HAP-1 (cell line): ENCODE measurements at places on chromosomes 6 and 20.

DNA sequence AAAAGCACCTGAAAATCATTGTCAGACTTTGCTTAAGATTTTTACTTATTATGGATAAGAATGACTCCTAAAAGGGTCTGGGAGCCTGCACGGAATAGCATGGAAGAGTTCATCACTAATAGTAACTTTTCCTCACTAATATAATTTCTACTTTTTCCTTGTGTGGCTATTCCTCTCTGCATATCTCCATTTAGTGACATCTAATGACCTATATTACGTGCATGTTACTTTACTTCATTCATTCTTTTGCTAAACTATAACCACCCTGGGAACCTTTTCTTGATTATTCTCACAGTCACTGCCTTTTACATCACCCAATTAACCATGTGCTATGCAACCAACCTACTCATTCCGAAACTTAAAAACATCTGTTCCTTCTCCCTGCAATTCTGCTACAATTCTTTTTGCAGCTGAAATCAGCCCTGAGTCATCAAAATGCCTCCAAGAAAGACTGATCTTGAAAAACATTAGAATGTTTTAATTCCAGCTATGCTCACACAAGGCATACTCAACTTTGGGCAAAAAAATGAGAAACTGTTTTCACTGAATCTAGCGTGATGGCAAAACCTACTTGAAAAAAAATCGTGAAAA is 313.3 kb downstream of the RNGTT start:
- no peak for DNase-seq

DNA sequence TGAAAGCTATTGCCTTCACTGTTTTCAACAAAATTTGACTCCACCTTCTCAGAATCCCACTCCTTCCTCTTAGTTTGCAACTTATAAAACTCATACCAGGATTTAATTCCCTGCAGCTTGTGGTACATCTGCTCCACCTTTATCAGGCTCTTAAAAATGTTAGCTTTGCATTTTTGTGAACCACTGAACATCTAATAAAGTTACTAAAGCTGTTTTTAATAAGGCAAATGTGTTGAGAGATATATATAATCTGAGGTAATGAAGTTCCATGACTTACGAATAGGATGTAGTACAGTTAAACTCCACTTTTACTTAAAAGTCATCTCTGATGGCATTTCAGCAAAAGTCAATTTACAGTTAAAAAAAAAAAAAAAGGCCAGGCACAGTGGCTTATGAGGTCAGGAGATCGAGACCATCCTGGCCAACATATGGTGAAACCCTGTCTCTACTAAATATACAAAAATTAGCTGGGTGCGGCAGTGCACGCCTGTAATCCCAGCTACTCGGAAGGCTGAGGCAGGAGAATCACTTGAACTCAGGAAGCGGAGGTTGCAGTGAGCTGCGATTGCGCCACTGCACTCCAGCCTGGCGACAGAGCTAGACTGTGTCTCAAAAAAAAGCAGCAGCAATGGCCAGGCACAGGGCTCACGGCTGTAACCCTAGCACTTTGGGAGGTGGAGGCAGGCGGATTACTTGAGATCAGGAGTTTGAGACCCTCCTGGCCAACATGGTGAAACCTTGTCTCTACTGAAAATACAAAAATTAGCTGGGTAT is 106.2 kb downstream of the KIF13A start:
- no peak for DNase-seq

DNA sequence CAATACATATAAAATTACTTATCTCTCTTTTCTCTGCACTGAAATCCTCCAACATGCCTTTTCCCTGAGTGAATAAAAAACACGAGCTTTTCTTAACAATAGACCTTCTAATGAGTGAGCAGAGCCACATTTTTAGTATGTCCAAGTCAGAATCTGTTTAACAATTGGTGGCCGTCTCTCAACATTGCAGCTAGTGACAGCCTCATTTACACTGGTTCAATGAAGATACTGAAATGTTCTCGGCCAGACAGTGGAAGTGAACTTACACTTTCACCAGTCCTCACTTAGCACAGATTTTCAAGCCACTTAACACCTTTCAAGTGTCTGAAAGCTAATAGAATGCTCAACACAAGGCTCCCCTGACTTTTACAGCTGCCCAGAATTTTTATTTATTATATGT is 767.1 kb downstream of the KIF16B start:
- DNase-seq, result no peak

- no peak for DNase-seq
Measured at GRCh38 chr6:134676307-134677281, 273.3 kb downstream of the ALDH8A1 start.

DNA sequence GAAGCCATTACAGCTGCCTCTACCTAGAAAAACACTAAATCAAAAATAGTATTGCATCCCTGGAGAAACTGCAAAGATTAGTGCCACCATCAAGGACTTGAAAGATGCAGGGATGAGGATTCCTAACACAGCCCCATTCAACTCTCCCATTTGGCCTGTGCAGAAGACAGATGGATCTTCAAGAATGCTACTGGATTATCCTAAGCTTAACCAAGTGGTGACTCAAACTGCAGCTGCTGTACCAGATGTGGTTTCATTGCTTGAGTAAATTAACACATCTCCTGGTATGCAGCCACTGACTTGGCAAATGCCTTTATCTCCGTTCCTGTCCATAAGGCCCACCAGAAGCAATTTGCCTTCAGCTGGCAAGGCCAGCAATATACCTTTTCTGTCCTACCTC is 117.4 kb downstream of the TBC1D32 start:
- DNase-seq, result no peak

DNA sequence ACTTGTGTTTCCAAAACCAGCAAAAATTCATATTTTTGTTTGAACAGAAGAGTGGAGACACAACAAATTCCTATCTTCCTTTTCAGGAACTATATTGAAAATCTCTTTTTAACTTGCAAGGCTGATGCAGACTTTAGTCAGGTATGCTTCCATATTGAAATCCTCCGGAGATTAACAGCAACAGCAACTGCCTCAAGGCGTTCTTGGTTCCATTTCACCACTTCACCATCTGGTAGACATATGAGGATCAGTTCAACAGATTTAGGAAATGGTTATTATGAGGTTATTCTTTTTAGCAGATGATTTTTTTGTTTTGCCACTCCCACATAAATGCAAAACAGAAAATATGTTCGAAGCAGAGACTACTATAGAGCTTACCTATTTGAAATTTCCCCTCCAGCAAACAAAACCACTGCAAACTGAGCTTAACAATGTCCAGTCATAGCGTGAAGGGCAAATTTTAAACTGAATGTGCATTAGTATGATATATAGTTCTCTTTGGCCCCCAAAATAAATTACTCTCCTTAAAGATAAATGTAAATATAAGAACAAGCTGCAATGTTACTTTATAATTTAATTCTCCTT is 520.5 kb upstream of the ADGRB3 start:
- no peak for DNase-seq

DNA sequence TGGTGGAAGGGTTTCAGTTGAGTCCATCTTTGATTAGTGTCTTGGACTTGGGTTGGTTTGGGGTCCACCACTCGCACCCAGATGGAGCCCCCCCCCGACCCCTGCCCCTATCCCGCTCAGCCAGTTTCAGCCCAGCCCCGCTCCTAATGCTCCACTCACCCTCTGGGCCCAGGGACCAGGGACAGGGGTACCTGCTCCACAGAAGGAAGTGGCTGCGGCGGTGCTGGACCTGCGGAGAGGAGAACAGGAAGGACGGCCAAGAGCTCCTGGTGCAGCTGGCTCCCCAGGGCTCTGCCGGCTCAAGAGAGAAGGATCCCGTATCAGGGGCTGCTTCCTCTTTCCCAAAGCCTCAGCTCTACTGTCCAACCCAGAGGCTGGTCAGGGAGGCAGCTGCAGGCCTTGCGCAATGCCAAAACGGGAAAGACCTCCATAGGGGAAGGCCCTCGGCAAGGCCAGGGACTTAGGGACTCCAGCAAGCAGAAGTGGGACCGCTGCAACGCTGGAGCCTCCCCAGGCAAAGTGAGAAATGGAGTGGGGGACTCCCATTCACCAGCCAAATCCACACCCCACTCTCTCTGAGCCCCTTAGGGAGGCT is at the start of gene SIGLEC1:
TSS of gene SIGLEC1 (minus strand) at position 322 of the 595 bp plus-strand sequence. CDS start 5,472 bp downstream, outside the sequence.
- no peak for DNase-seq

GRCh38 chr20:23646106-23646873 is 8.5 kb upstream of the CST3 start:
- no peak for DNase-seq

DNA sequence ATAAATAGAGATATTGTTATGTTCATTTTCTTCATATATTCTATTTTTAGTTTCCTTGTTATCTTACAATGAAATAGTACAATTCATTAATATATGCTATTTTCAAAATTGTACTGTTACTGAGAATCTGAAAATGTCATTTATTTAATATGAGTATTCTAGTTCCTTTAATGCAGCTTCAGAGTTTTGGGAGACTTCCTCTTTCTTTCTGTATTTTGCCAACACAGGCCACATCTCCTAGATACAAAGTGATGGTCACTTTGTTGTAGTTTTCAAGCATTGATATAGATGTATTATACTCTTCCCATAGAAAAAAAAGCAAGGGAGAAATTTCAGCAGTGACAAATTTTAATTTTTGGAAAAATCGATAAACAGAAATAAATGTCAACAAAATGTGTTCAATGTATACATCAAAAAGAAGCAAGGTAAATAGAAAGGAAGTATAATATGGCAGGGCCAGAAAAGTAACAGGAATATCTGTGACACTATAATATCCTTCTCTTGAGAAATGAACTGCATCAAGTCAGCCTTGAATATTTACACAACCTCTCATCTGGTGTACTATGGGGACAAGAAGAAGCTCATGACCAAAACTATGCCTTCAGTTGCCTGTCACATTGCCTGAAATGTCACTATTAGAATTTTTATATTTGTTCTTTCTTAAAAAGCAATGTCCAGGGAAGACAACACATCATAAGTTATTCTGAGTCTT is 396.0 kb downstream of the TBC1D32 start:
- DNase-seq, result no peak

DNA sequence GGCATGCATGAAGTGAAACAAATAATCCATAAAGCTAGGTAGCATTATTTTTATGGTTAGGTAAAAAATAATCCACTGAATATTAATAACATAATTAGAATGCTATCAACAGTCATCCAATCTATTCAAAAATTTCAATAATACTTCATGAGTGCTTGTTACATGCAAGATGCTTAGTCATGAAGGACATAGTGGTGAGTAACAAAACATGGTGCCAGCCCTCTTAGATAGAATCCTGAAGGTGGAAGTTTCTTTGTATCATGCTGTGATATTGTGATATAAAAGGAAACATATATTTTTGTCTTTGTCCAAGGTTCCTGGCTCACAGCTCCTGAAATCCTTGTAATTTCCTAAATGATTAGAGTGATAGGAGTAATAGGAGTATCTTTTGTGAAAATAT is 14.9 kb downstream of the RCAN2 start:
- no peak for DNase-seq

GRCh38 chr20:52943185-52943841 is 28.8 kb upstream of the TSHZ2 start:
- no peak for DNase-seq

GRCh38 chr20:62768234-62768546 is 28.1 kb upstream of the MRGBP start:
- no peak for DNase-seq

DNA sequence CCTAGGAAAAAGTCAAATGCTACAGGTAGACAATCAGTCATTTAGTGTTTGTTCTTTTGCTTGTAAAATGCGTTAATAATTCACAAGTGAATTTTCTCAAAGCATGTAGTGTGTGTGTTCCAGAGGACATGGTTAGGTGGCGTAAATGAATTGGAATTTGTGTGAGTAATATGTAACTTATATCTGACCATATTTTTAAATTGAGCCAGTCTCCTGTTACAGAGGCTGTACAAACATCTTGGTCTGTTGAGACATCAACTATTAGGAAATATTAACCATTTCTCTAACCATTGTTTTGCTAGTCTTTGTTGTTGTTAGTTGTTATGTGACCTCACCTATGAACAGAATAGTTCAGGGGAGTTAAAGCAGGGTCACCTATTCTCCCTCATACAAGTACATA is 22.7 kb downstream of the MCM8 start:
- no peak for DNase-seq

- DNase-seq, result no peak
Measured at GRCh38 chr6:37491830-37492208, 7.9 kb downstream of the CCDC167 start.

DNA sequence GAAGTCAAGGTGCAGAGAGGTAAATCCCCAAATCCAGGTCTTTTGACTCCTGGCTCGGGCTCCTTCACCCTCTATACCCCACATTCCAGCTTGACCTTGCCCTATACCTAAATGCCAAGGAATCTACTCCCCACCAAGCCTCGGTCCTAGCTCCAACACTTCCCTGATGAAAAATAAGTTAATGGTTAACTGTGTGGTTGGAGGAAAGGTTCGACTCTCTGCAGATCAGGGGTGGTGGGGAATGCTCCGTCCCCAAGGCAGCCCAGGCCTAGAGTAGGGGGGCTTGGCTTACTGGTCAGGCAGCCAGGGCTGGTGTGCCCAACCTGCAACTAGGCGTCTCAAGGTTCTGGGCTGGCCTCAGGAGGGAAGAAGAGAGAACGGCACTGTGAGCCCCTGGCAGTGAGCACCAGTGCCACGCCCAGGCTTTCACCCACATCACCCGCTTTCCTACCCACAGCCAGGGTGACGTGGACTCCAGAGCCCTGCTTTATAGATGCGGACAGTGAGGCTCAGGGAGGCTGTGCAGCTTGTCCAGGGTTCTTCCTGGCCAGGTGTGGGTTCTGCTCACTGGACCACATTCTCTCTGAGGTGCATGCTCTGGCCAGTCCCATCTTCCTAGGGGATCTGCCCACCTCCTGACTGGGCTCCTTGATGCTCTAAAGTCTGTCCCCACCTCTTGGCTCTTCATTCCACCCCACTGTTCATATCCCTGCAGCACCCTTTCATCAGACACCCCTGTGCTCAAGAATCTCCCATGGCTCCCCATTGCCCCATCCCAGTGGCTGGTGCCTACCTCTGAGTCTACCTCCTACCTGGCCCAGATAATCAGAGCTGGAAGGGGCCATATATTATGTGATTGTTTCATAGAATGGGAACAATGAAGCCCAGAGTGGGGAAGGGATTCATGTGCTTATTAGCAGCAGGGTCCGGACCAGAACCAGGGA is 8.2 kb downstream of the SPDEF start:
- DNase-seq, result no peak

GRCh38 chr6:22658934-22659333 is 89.6 kb downstream of the HDGFL1 start:
- no peak for DNase-seq

DNA sequence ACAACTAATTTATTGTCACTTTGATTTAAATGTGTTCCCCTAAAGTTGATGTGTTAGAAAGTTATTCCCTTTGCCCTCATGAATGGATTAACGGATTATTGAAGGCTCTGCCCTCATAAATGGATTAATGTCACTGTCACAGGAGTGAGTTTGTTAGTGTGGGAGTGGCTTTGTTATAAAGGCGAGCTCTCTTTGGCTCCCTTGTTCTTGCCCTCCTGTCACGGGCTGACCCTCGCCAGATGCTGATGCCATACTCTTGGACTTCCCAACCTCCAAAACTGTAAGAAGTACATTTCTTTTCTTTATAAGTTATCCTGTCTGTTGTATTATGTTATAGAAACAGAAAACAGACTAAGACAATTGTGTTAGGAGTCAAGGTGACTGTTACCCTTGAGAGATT is 22.7 kb upstream of the POPDC3 start:
- DNase-seq, result no peak
